ENCODE measurements at places on chromosomes 7 and 10. TPM values are rescaled to one million over a fixed set of nuclear protein-coding genes. Genes with fewer than 3 reads are reported as not detected.

DNA sequence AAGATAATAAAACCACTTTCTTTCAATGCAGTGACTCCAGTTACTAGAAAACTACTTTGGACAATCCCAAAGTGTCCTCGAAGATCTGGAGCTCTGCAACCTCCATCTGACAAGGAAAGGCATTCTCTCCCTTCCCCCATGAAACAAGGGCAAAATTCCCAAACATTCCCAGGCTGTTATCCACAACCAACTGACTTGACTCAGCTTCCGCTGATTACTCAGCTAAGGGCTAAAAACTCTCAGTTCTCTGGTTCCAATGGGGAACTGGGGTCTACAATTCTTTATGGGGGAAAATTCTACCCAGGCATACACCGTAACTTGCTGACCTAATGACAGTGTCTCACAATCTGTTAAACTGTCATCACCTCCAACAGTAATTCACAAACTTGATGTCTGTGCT lies 48.4 kb downstream of the SFMBT2 start:
- H3K4me3 ChIP-seq = no peak overlapping the region
- no peak overlapping the region for H3K27ac ChIP-seq
- H3K27me3 ChIP-seq = no peaks in the 10 kb centered on the region
- no peaks in the 10 kb centered on the region for H3K4me1 ChIP-seq
- DNase-seq = no peak
- peaks cover 33% of the 10 kb centered on the region for H3K36me3 ChIP-seq

DNA sequence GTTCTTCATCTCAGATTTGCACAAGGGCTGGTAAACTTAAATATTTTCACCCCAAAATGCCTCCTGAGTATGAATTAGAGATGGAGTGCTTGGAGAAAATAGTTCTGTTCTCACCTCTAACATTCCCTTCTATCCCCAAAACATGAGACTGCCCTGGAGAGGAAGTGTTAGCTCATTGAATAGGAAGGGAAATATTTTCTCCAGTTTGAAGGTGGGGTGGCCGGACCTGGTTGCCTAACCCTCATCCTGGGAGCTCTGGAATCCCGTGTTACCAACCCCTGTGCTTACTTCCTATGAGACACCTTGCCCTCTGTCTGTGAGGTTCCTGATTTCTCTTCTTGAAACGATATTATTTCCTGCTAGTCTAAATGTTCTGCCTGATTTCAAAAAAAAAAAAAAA lies 779 bp downstream of the IFIT2 start:
- peaks cover 19% of the 10 kb centered on the region for H3K36me3 ChIP-seq
- peaks cover 28% of the 10 kb centered on the region for H3K4me1 ChIP-seq
- H3K27me3 ChIP-seq = no peaks in the 10 kb centered on the region
- no peak overlapping the region for H3K27ac ChIP-seq
- DNase-seq = no peak

GRCh38 chr7:125636320-125636962 lies 706.8 kb upstream of the POT1 start:
- H3K4me3 ChIP-seq = no peak overlapping the region
- no peaks in the 10 kb centered on the region for H3K27me3 ChIP-seq
- H3K36me3 ChIP-seq = no peaks in the 10 kb centered on the region
- H3K4me1 ChIP-seq = no peaks in the 10 kb centered on the region

DNA sequence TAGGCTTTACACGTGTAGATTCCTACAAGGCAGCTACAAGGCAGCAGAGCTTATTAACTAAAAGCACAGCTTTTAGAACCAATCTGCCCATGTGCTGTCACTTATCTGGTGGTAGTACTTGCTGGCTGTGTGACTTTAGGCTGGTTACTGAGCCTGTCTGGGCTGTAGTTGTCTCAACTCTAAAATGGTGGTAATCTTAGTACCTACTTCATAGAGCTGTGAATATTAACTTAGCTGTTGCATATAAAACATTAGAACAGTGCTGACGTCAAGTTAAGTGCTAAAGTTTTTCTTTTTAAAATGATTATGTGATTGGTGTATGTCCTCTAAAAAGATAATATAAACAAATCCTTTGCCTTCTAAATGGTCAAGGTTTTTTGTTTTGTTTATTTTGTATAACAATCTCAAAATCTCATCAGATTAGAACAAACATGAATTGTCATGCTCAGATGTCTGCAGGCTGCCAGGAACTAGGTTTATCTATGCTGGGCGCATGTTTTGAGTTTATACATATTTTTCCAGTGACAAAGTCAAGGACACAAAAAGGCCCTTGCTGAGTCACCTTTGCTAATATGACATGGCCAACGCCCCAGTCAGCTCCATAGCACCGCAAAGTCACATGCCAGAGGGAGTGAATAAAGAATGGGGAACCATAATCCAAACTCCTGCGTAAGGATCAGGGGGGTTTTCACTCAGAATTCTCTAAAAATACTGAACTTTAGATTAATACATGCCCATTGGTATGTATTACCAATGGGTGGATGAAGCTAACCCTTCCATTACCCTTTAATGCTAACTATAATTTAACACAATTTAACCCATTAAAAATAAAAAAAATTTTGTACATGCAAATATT lies 39.8 kb upstream of the ARL4A start:
- no peak overlapping the region for H3K4me3 ChIP-seq
- no peak for DNase-seq
- no peaks in the 10 kb centered on the region for H3K36me3 ChIP-seq
- H3K27ac ChIP-seq = no peak overlapping the region

DNA sequence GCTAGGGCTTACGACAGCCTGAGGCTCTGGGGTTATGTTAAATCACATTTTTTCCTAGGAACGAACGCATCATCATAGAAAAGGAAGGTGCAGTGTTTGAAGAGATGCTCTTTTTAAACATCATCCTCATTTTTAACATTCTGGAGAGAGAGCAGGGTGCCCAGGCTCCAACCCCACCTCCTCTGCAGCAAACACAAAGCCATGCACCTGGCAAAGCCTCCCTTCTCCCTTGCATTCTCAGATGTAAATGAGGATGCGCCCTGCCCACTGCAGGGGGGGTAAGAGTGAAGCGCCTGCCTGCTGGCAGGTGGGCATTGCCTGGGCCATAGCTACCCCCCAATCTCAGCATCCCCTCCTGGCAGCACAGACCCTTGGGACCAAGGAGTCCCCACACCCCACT lies 92.4 kb downstream of the PTPRN2 start:
- H3K4me3 ChIP-seq = no peak overlapping the region
- H3K36me3 ChIP-seq = no peaks in the 10 kb centered on the region
- DNase-seq = no peak
- H3K4me1 ChIP-seq = no peaks in the 10 kb centered on the region
- H3K27me3 ChIP-seq = no peaks in the 10 kb centered on the region

- DNase-seq = no peak
- no peaks in the 10 kb centered on the region for H3K4me1 ChIP-seq
- H3K4me3 ChIP-seq = no peak overlapping the region
- no peaks in the 10 kb centered on the region for H3K36me3 ChIP-seq
- no peak overlapping the region for H3K27ac ChIP-seq
- H3K27me3 ChIP-seq = no peaks in the 10 kb centered on the region
These were observed 64.2 kb downstream of the BICC1 start for GRCh38 chr10:58576751-58577436.

DNA sequence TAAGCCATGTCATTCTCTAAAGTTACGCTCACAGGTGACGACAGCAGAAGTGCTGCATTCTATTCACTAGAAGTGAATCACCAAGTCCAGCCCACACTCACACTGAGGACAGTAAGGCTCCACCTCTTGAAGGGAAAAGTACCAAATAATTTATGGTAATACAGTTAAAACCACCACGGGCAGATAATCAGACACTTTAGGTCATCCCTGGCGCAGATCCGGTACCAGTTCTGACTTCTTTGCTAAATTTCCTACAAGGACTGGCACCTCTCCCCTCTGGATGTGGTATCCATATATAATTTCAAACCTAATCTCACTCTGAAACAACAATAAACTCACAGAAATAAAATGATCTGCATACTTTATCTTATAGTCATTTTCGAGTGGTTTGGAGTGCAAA lies 954.7 kb upstream of the GHITM start:
- no peak for DNase-seq
- H3K36me3 ChIP-seq = no peaks in the 10 kb centered on the region
- no peak overlapping the region for H3K27ac ChIP-seq
- H3K4me1 ChIP-seq = no peaks in the 10 kb centered on the region
- H3K4me3 ChIP-seq = no peak overlapping the region

- H3K36me3 ChIP-seq = no peaks in the 10 kb centered on the region
- H3K4me3 ChIP-seq = no peak within 1 kb of the TSS
- no peaks in the 10 kb centered on the region for H3K27me3 ChIP-seq
- no peak within 1 kb of the TSS for H3K27ac ChIP-seq
- DNase-seq = no peak
These were observed at the start of gene SFTPD for GRCh38 chr10:79948976-79949722. Gene SFTPD (minus strand): TSS chr10:79949105. CDS start chr10:79946659, 2,446 bp downstream.

DNA sequence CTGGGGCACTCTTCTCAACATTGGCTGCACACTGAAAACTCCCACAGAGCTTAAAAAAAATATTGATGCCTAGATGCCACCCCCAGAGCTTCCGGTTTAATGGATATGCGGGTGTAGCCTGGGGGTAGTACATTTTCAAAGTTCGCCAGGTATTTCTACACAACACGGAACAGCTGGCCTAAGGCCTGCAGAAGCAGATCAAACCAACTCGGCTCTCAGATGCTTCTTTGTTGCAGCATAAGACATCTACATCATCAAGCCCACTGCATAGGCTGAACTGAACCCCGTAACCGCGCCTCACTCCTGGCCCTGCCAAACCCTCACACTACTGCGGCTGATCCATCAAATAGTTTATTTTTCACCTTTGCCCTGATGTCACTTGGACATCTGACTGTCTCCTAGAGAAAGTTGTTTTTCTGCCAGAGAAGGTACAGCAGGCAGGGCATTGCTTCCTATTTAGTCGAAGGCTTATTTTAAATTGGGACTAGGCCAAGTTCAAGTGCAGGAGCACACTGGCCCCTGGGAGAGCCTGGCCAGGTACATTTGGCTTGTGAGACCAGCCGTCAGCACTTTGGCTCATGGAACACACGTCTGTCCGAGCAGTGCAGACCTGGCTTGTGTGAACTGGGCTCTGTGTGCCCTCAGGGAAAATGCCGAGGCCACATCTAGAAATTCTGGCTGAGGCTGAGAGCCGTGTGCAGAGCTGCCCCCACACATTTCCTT lies 113.3 kb downstream of the TACC2 start:
- no peak overlapping the region for H3K4me3 ChIP-seq
- H3K27ac ChIP-seq = no peak overlapping the region
- no peaks in the 10 kb centered on the region for H3K36me3 ChIP-seq
- no peak for DNase-seq
- H3K27me3 ChIP-seq = no peaks in the 10 kb centered on the region

DNA sequence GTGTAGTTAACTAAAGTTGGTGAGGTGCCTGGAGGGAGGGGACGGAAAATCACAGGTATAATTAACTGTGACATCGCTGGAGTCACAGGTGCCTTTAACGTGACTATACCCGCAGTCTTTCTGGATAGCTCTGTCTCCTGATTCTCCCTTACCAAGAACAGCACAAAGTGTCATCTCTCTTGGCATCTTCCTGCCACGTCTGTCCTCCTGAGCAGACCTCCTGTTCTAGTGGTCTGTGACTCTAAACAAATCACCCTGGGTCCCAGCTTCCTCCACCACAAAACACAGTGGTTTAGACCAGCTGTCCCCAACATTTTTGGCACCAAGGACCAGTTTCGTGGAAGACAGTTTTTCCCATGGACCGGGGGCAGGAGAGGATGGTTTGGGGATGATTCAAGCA lies 90.5 kb downstream of the CALN1 start:
- H3K4me3 ChIP-seq = no peak overlapping the region
- H3K27me3 ChIP-seq = no peaks in the 10 kb centered on the region
- H3K4me1 ChIP-seq = no peaks in the 10 kb centered on the region
- H3K36me3 ChIP-seq = no peaks in the 10 kb centered on the region
- H3K27ac ChIP-seq = no peak overlapping the region
- no peak for DNase-seq

DNA sequence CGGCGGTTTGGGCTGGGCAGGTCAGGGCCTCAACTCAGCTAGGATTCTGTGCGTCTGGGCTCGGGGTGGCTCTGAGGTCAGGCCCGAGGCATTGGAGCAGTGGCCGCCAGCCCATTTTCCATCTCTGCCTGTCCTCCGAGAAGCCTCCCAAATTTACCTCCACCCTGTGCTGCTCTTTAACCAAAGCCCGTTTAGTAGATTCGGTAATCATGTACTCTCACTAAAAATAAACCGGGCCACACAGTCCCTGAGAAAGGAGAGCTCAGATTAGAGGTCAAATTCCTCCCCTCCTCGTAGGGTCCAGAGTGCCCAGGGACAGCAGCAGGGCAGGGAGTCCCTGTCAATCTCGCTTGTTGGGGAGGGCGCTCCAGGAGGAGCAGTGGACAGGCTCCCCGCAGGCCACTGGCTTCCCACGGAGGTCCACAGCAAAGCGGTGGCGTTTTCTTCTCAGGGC lies 88.7 kb upstream of the CHST15 start:
- H3K4me3 ChIP-seq = no peak overlapping the region
- H3K4me1 ChIP-seq = no peaks in the 10 kb centered on the region
- DNase-seq = no peak
- H3K27ac ChIP-seq = no peak overlapping the region
- H3K36me3 ChIP-seq = no peaks in the 10 kb centered on the region

DNA sequence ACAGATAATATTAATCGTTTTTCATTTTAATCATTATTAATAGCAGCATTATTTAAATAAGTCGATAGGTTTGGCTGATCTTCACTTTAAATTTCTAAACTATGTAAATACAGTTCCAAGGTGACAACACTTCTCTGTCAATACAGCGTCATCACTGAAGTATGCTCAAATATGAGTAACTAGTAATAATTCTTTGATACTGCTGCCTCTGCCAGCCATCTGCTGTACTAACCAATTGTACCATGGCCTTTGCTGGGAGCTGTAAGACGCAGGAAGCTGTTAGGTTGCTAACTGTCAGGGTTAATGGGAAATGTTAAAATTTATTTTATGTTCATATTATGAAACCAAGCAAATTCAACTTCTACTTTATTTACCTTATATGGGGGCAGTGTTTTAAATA lies 1650.5 kb upstream of the LRRTM3 start:
- H3K27ac ChIP-seq = no peak overlapping the region
- H3K4me3 ChIP-seq = no peak overlapping the region
- no peak for DNase-seq
- no peaks in the 10 kb centered on the region for H3K36me3 ChIP-seq

DNA sequence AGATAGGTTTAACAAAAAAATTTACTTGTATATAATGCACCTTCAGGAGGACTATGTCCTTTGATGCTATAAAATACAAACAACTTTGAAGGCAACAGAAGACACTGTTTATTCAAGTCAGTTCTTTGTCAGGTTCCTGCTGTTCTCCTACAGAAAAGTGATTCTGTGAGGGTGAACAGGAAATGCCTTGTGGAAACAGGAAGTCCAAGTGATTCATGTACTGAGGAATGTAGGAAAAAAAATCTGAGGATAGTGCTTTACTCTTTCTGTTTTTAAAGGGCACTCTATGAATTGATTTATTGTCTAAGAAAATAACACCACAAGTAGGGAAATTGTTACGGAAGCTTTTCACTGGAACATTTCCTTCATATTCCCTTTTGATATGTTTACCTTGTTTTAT lies 171.9 kb downstream of the HDAC9 start:
- H3K27me3 ChIP-seq = no peaks in the 10 kb centered on the region
- H3K27ac ChIP-seq = no peak overlapping the region
- no peaks in the 10 kb centered on the region for H3K4me1 ChIP-seq

Gene CYP3A4
- not detected for total RNA-seq

Gene OR2A12
- total RNA-seq = not detected

Gene UTF1
- not detected for total RNA-seq

Gene FGFR2
- 0.13 TPM for total RNA-seq

Gene IL2RA
- total RNA-seq = 1,178 TPM
